Activated CD4-positive, alpha-beta T cell treated with anti-CD3 and anti-CD28 coated beads for 36 hours (primary cell): ENCODE measurements at places on chromosomes 6 and 20. TPM values are rescaled to one million over a fixed set of nuclear protein-coding genes. Genes with fewer than 3 reads are reported as not detected.

DNA sequence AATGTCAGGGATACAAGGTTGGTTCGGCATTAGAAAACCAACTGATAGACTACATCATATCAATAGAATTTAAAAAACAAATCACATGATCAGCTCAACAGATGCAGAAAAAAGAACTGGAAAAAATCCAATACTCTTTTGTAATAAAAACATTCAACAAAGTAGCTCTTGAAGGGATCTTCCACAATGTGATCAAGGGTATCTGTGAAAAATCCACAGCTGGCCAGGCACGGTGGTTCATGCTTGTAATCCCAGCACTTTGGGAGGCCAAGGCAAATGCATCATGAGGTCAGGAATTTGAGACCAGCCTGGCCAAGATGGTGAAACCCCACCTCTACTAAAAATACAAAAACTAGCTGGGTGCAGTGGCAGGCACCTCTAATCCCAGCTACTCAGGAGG lies 63.1 kb downstream of the ASCC3 start:
- peaks cover 53% of the 10 kb centered on the region for H3K36me3 ChIP-seq
- no peak overlapping the region for H3K4me3 ChIP-seq
- H3K4me1 ChIP-seq = peaks cover 19% of the 10 kb centered on the region
- H3K27me3 ChIP-seq = no peaks in the 10 kb centered on the region

Gene PNPLA1
- total RNA-seq = not detected

DNA sequence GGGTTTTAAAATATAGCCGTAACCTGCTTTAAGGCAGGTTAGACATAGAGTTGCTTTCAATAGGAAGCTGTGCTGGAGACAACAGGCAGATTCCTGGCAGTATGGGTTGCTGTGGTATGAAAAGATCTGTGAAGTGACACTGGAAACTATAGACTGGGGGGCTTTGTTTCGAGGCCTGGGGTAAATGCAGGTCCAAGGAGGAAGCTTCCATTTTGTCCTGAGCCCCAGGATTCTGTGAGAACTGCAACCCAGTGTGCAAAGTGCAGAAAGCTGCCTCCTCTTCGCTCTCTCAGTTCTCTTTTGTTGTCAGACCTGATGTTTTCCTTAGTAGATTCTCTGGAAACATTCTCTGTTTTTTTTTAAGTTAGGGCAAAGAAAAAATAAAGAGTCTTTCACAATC lies 86.9 kb downstream of the LYRM4 start:
- peaks cover 52% of the 10 kb centered on the region for H3K4me1 ChIP-seq
- H3K36me3 ChIP-seq = peaks cover 2% of the 10 kb centered on the region
- no peaks in the 10 kb centered on the region for H3K27me3 ChIP-seq
- peak overlapping the region; percentile 57 for H3K4me3 ChIP-seq
- H3K27ac ChIP-seq = peak overlapping the region; percentile 93

Gene LHFPL5
- not detected for total RNA-seq

DNA sequence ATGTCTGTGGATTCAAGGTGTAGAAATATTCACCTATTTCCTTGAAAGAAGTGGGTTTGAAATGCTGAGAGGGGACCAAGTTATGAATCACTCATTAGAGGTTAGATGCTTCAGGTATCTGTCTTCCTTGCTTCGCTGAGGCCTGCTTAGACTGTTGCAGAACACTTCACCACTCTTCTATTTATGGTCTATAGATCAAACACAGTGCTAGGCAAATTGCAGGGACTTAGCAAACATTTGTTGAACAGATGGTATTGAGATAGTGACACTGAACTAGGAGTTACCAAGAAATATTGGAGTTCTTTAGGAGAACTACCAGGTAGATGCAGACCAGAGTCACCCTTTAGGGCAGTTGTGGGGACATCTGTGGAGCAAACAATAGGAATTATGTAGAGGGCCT lies 123.8 kb downstream of the RFPL4B start:
- no peak for DNase-seq
- H3K36me3 ChIP-seq = no peaks in the 10 kb centered on the region
- H3K27me3 ChIP-seq = peaks cover 6% of the 10 kb centered on the region

DNA sequence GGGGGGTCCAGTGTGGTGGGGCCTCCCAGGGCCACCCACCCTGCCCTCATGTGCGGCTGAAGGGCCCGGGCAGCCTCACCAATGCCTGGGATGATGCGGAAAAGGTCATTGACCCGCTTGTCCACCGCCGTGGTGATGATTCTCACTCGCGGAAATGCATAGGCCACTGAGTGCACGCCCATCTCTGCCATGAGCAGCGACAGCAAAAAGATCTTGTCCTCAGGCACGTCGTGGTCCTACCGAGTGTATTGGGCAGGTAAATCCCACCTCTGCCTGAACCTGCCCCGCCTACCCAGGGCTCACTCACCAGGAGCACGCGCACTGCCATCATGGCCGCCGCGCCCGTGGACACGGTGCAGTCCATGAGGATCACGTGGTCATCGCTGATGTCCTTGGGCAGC lies 16.1 kb downstream of the UCKL1 start:
- no peak overlapping the region for H3K27ac ChIP-seq
- peaks cover 10% of the 10 kb centered on the region for H3K4me1 ChIP-seq
- no peak overlapping the region for H3K4me3 ChIP-seq
- no peaks in the 10 kb centered on the region for H3K27me3 ChIP-seq
- no peak for DNase-seq

- no peaks in the 10 kb centered on the region for H3K36me3 ChIP-seq
- no peak overlapping the region for H3K4me3 ChIP-seq
- peaks cover 15% of the 10 kb centered on the region for H3K27me3 ChIP-seq
- no peak for DNase-seq
- H3K4me1 ChIP-seq = no peaks in the 10 kb centered on the region
Observed at GRCh38 chr6:145204301-145204700, 531.0 kb downstream of the EPM2A start.

Gene POPDC3
- not detected for total RNA-seq

Gene NKX2-4
- not detected for total RNA-seq

DNA sequence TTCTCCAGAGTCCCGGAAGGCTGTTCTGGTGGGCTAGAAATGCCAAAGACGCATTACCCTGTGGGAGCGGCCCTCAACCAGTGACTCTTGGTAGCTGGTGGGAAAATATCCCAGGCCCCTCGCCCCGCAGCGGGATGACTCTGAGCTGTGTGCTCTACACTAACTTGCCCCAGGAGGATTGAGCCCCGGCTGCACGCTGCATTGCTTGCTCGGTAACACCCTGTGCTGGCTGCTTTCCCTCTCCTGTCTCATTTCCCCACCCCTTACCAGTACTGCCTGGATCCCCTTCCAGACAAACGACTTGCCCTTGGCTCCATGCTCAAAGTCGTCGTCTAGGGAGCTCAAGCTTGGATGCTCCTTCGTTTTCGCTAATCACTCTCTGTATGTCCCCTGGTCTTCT lies 411.8 kb upstream of the SULF2 start:
- no peak overlapping the region for H3K4me3 ChIP-seq
- no peaks in the 10 kb centered on the region for H3K27me3 ChIP-seq
- no peaks in the 10 kb centered on the region for H3K36me3 ChIP-seq
- no peak overlapping the region for H3K27ac ChIP-seq

Gene FOXF2
- not detected for total RNA-seq

DNA sequence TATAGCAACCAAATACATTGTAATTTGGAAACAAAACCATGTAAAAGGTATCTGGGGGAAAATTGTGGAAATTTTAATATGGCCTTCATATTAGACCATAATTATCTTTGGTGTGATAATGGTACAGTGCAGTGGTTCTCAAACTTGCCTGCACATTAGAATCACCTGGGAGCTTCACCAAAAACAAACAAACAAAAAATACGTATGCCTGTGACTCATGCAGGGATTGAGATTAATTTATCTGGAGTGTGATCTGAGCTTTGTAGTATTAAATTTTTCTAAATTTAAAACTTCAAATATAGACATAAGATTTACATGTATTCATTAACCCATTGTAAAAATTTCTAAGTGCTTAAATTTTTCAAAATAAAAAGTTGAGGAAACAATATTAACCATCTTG lies 31.5 kb downstream of the ARHGAP18 start:
- H3K4me1 ChIP-seq = peaks cover 22% of the 10 kb centered on the region
- H3K27me3 ChIP-seq = no peaks in the 10 kb centered on the region
- no peak for DNase-seq
- no peak overlapping the region for H3K4me3 ChIP-seq
- no peaks in the 10 kb centered on the region for H3K36me3 ChIP-seq

DNA sequence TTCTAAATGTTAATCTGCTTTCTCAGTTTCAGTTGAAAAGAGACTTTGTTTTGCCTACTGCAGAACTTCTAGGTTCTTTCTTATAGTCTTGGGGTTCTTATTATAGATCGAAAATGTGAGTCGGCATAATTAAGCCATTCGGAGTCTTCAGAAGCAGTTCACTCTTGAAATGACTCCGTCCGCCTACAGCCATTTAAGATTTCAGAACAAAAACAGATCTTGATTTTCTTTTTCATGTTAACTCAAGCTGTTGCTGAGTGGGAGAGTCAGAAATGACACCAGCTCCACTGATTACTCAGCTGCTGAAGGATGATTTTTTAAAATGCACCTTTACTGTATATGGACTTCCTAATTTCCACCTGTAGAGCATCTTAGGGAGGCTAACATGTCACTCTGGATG lies 15.9 kb downstream of the PRDM1 start:
- peak overlapping the region; percentile 82 for H3K4me3 ChIP-seq
- peaks cover 13% of the 10 kb centered on the region for H3K27me3 ChIP-seq
- peaks cover 90% of the 10 kb centered on the region for H3K4me1 ChIP-seq

GRCh38 chr6:52317841-52318581 lies 33.5 kb upstream of the MCM3 start:
- H3K27ac ChIP-seq = no peak overlapping the region
- H3K27me3 ChIP-seq = no peaks in the 10 kb centered on the region
- DNase-seq = no peak
- no peaks in the 10 kb centered on the region for H3K36me3 ChIP-seq
- H3K4me1 ChIP-seq = peaks cover 26% of the 10 kb centered on the region
- H3K4me3 ChIP-seq = no peak overlapping the region

GRCh38 chr20:36745234-36745926 lies 510 bp downstream of the NDRG3 start:
- peak; percentile 55 for DNase-seq
- H3K36me3 ChIP-seq = no peaks in the 10 kb centered on the region
- no peaks in the 10 kb centered on the region for H3K27me3 ChIP-seq
- H3K27ac ChIP-seq = peak overlapping the region; percentile 66
- peaks cover 20% of the 10 kb centered on the region for H3K4me1 ChIP-seq
- H3K4me3 ChIP-seq = peak overlapping the region; percentile 81

Gene NCR2
- not detected for total RNA-seq

Gene CLPSL2
- not detected for total RNA-seq
